ENCODE measurements at places on chromosomes 4 and X.
A peak's percentile ranks its signal among the peaks of the same experiment; 100 is the strongest.

DNA sequence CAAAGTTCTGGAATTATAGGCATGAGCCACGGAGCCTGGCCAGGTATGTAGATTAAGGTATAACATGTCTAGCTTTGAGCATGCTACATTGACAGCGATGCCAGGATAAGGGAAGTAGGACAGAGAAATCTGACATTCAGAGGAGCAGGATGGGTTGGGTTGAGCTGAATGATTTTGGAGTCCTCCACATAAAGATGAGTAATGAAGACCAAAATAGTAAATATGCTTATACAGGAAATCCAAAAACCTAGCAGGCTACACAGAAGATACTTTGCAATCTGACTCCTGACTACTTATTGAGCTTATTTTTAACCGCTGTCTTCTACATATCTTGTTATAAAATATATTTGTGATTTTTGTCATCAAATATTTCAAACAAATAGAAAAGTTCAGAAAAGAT lies 69.7 kb downstream of the PDGFC start:
- DNase-seq: no peak

GRCh38 chr4:16157609-16158503 lies 68.4 kb downstream of the TAPT1 start:
- DNase-seq: no peak

GRCh38 chr4:73347497-73347896 lies 56.6 kb upstream of the ALB start:
- DNase-seq: no peak

- DNase-seq: peak; percentile 9
Measured at GRCh38 chr4:38318737-38319455, 345.1 kb upstream of the KLF3 start.

DNA sequence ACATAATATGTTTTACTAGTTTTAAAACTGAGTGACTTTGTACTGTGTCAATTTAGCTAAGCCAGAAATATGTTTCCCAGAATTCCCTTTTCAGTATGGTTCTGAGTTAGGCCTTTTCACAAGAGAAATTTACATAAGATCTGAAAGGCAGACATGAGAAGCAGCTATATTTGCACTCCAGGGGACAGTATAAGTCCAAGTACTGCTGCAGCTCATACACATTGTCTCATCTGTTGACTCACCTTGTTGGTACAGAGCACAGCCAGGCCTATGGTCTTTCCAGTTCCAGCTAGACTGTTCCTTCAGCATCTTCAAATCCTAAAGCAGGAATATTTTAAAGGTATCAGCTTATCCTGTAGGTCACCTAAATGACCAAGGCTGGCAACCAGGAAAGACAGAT lies 53.5 kb downstream of the BMP3 start:
- no peak for DNase-seq

GRCh38 chrX:29143356-29143755 lies 556.1 kb downstream of the IL1RAPL1 start:
- DNase-seq: no peak

GRCh38 chr4:15234116-15234855 lies 193.5 kb upstream of the C1QTNF7 start:
- DNase-seq: no peak

All from activated naive CD4-positive, alpha-beta T cell (primary cell).